ENCODE measurements at places on chromosomes 2 and 18.

- DNase-seq, result no peak
Measured at GRCh38 chr2:195646424-195646823, 10.6 kb upstream of the SLC39A10 start.

DNA sequence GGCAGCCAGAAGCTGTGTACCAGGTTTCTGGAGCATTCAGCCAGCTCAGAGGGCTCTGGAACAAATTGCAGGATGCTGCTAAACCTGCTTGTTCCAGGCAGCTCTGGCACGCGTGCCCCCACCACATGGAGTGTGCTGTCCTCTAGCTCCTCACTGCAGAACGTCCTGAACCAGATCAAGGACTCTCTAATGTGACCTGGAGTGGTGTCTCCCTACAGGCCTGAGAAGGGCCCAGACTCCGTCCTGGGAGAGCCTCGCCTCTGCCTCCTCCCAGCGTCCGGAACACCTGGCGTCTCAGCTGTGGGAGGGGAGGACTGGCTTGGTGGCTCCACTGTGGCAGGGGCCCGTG is 115.6 kb upstream of the GPC1 start:
- DNase-seq, result no peak

GRCh38 chr2:84918430-84918829 is 13.0 kb downstream of the TMSB10 start:
- DNase-seq, result no peak

- DNase-seq, result no peak
Measured at GRCh38 chr2:152525277-152525838, 190.4 kb downstream of the FMNL2 start.

DNA sequence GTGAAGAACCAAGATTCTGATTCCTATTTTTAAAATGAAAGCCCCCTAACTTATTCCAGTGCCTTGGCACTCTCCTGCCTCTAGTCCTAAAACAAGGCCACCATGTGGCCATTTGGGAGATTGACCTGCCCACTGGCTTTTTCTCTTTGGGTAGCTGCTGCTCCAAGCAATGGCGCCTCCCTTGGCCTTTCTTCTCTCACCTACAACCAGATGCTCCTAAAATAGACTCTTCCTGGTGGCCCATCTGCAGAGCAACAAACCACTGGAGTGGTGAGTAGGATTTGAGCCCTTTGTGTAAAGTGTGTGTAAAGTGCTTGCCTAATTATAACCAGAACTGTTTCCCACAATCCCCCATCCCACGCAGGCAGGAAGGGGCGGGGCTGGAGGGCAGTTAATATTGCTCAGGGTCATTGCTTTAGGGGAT is 114.2 kb downstream of the FHOD3 start:
- DNase-seq, result no peak

DNA sequence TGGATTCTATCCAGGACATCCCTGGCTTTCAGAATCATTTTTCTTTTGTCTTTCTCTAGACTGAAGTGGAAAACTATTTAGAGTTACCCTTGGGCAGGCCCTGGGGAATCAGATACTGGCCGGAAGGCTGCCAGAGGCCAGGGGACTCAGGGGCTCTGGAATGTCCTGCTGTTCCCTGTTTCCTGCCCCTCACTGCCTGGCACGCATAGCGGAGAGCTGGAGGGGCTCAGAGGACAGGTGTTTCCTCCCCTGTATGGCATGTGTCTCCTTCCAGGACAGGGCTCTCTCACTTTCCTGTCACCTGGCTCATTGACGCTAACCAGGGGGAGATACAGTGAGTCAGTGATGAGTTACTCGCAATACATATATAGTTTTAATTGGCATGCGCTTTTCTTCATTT is 38.8 kb downstream of the DYSF start:
- DNase-seq, result no peak

GRCh38 chr18:79679552-79680099 is at the start of gene CTDP1:
CTDP1 (plus strand) TSS chr18:79679803; CDS start chr18:79679948, 145 bp downstream.
- peak; percentile 95 for DNase-seq

- DNase-seq, result no peak
Measured at GRCh38 chr2:233081232-233081730, 21.1 kb downstream of the INPP5D start.

GRCh38 chr18:76756531-76757253 is 65.7 kb upstream of the ZNF236 start:
- no peak for DNase-seq

GRCh38 chr18:38670486-38670885 is 1104.9 kb upstream of the CELF4 start:
- DNase-seq, result no peak

DNA sequence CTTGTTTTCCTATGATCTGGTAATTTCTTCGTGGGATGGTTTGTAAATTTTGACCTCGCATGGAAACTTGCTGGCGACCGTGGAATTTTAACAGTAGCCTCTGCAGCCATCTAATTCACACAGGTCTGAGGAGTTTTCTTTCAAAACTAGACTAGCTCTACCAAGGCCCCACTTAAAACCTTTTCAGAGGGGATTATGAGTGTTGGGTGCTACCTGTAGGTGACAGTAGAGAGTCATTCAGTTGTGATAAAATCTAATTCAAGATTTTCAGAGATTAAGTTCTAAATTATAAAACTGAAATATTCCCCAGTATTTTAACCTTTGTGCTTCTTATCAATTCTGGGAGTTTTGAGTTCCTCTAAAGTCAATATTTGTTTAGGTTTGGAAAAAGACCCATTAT is 31.0 kb downstream of the THSD7B start:
- DNase-seq, result no peak

GRCh38 chr2:79717364-79718007 is 204.6 kb downstream of the CTNNA2 start:
- no peak for DNase-seq

DNA sequence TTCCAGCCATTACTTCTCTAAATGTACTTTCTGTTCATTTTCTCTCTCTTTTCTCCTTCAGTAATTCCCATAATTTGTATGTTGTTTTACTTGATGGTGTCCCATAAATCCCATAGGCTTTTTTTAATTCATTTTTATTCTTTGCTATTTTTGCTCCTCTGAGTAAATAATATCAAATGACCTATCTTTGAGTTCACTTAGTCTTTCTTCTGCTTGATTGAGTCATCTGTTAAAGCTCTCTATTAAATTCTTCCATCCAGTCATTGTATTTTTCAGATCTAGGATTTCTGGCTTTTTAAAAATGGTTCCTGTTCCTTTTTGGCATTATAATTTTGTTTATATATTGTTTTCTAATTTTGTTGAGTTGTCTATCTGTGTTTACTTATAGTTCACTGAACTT is 13.5 kb downstream of the SP100 start:
- DNase-seq, result no peak

DNA sequence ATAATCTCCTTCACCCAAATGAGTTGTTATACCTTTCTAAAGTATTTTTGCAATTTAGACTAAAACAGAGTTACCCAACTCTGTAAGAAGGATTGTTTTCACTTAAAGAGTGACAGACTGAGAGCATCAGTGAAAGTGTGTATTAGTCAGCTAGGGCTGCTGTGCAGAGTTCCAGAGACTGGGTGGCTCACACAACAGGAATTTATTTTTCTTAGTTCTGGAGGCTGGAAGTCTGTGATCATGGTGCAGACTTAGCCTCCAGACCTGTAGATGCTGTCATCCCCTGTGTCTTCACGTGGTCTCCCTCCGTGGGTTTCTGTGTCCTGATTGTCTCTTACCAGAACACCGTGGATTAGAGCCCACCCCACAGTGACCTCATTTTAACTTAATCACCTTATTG is 40.0 kb downstream of the BCL2L11 start:
- no peak for DNase-seq

All from GM12891 (cell line).